ENCODE measurements at places on chromosomes 11 and 22.

GRCh38 chr11:93653080-93653479 lies 8.4 kb upstream of the CEP295 start:
- H3K4me3 ChIP-seq = no peak overlapping the region
- H3K36me3 ChIP-seq = no peaks in the 10 kb centered on the region
- H3K4me1 ChIP-seq = no peaks in the 10 kb centered on the region

DNA sequence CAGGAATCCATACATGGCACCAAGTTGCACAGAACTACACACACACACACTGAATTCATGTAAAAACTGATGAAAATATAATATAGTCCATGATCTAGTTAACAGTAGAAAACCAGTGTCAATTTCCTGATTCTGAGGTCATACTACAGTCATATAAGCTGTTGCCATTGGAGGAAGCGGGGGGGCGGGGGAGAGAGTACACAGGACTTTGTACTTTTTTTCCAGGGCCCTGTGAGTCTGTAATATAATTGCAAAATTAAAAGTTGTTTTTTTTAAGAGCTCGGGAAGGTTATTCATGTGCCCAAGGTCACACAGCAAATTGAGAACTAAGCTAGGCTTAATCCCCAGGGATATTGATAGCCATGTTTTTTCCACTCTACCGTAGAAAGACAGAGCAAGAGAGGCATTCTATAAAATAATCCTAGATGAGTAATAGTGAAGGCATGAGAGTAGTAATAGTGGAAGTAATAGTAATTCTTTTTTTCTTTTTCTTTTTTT lies 312.3 kb downstream of the MN1 start:
- peaks cover 46% of the 10 kb centered on the region for H3K4me1 ChIP-seq
- peak overlapping the region; percentile 43 for H3K4me3 ChIP-seq
- DNase-seq = no peak
- H3K36me3 ChIP-seq = peaks cover 11% of the 10 kb centered on the region
- H3K27me3 ChIP-seq = no peaks in the 10 kb centered on the region

- no peaks in the 10 kb centered on the region for H3K27me3 ChIP-seq
- DNase-seq = no peak
- H3K36me3 ChIP-seq = no peaks in the 10 kb centered on the region
Observed at GRCh38 chr11:14300661-14301304, 58.2 kb downstream of the RRAS2 start.

- H3K27me3 ChIP-seq = peaks cover 76% of the 10 kb centered on the region
- DNase-seq = no peak
- H3K4me1 ChIP-seq = peaks cover 61% of the 10 kb centered on the region
Observed at GRCh38 chr11:114141863-114142580, 82.5 kb downstream of the ZBTB16 start.

- H3K4me3 ChIP-seq = no peak overlapping the region
- H3K4me1 ChIP-seq = peaks cover 11% of the 10 kb centered on the region
- DNase-seq = no peak
- H3K27me3 ChIP-seq = no peaks in the 10 kb centered on the region
Observed at GRCh38 chr22:45548247-45548840, 45.7 kb downstream of the FBLN1 start.

DNA sequence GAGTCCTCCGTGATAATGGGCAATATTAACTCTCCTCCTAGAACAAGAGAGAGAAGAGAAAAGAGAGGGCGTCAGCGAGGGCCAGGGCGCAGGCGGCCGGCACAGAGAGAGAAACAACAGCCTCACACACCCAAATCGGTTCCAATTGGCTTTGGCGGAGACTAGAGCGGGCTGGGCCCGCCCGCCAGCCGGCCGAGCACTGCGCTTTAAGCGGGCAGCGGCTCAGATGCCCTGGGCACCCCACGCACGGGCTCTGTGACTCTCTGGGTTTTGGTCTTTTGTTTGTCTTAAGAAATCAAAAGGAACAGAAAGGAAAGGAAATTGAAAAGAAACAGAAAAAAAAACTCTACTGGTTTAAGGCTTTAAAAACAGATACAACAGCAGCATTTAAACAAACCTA lies 17.0 kb downstream of the SLC22A12 start:
- no peaks in the 10 kb centered on the region for H3K27me3 ChIP-seq
- H3K4me1 ChIP-seq = peaks cover 10% of the 10 kb centered on the region
- DNase-seq = no peak
- no peak overlapping the region for H3K4me3 ChIP-seq
- no peak overlapping the region for H3K27ac ChIP-seq

GRCh38 chr22:25419247-25420113 lies 145.0 kb upstream of the GRK3 start:
- no peaks in the 10 kb centered on the region for H3K36me3 ChIP-seq
- peak overlapping the region; percentile 80 for H3K4me3 ChIP-seq
- H3K4me1 ChIP-seq = peaks cover 40% of the 10 kb centered on the region
- no peak for DNase-seq

- no peak overlapping the region for H3K4me3 ChIP-seq
- no peaks in the 10 kb centered on the region for H3K27me3 ChIP-seq
- peaks cover 10% of the 10 kb centered on the region for H3K4me1 ChIP-seq
Observed at GRCh38 chr11:117187799-117188481, 9.4 kb downstream of the SIDT2 start.

- H3K27me3 ChIP-seq = peaks cover 17% of the 10 kb centered on the region
- H3K27ac ChIP-seq = no peak overlapping the region
- DNase-seq = no peak
Observed at GRCh38 chr11:33383075-33383919, 126.1 kb downstream of the HIPK3 start.

- DNase-seq = no peak
- H3K27me3 ChIP-seq = no peaks in the 10 kb centered on the region
- no peak overlapping the region for H3K27ac ChIP-seq
- peaks cover 18% of the 10 kb centered on the region for H3K4me1 ChIP-seq
- no peak overlapping the region for H3K4me3 ChIP-seq
Observed at GRCh38 chr22:40443732-40444131, 73.3 kb downstream of the SGSM3 start.

GRCh38 chr11:12042215-12042676 lies 33.8 kb upstream of the DKK3 start:
- peaks cover 9% of the 10 kb centered on the region for H3K4me1 ChIP-seq
- H3K36me3 ChIP-seq = no peaks in the 10 kb centered on the region
- H3K4me3 ChIP-seq = no peak overlapping the region
- no peak for DNase-seq

DNA sequence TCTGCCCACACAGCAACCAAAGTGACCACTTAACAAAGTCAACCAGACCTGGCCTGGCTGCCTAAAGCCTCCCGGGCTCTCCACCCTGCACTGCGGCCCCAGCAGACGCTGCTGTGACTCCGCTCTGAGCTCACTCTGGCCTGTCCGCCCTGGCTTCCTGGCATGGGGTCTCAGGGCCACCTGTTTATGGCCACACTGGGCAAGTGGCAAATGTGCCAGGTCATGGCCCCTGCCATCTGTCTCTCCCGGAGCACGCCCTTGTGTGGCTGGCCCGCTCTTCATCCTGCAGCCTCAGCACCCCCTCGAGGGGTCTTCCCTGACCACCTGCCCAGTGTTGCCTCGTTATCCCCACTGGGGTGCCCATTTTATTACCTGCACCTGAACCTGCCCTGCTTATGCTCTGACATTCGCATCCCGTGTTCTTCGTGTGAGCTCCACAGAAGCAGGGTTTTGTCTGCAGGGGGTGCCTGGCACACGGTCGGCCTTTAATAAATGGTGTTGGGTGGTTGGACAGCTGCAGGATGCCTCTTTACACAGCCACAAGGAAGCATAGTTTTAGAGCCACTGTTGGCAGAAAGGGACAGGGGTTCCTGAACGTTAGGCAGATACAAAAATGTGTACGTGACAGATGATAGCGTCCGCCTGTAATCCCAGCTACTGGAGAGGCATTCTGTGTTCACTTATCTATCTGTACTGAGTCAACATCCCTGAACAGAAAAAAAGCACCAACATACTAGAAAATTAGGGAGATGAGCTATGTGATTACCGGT lies 785.6 kb downstream of the TBC1D22A start:
- H3K27me3 ChIP-seq = no peaks in the 10 kb centered on the region
- DNase-seq = peak; percentile 63
- H3K4me3 ChIP-seq = no peak overlapping the region
- H3K4me1 ChIP-seq = no peaks in the 10 kb centered on the region

DNA sequence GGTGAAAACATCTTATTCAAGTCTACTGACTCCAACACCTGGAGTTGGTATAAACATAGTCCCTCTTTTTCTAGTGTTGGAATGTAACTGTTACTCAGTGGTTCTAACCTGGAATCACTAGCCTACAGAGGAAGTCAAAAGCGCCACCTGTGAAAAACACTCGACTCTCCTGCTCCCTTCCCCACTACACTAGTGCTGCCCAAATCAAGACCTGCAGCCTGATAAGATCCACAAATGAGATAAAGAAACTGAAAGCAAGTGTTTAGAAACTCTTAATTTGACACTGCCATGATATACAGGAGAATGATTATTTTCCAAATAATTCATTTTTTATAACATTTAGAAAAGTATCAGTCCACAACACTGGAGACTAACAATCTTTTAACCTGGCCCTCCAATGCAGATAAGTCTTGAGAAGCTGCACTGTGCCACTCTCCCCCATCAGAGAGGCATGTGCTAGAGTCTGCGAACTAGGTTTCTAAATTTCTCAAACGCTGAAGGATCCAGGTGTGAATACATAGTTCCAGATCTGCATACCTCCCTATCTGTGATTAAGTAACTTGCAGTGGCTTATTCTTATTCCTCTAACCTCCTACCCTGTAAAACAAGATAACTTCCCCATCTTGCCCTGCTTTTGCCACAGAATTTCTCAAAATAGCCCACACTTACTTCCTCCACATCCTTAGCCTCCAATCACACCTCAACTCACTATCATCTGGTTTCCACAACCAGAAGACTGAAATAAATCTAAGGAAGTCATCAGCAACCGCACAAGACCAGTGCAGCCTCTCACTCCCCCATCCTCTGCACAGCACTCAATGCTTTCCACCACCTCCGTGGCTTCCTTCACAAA lies 88.1 kb downstream of the RRAS2 start:
- peaks cover 24% of the 10 kb centered on the region for H3K36me3 ChIP-seq
- H3K27me3 ChIP-seq = no peaks in the 10 kb centered on the region
- no peak overlapping the region for H3K4me3 ChIP-seq

GRCh38 chr11:41458154-41458553 lies 1.3 kb downstream of the LRRC4C start:
- peaks cover 13% of the 10 kb centered on the region for H3K27me3 ChIP-seq
- H3K36me3 ChIP-seq = no peaks in the 10 kb centered on the region
- H3K4me1 ChIP-seq = peaks cover 23% of the 10 kb centered on the region
- H3K4me3 ChIP-seq = peak overlapping the region; percentile 71

- peaks cover under 1% of the 10 kb centered on the region for H3K36me3 ChIP-seq
- no peak overlapping the region for H3K4me3 ChIP-seq
- no peak for DNase-seq
Observed at GRCh38 chr11:73969991-73970800, 12.4 kb downstream of the UCP2 start.

- no peaks in the 10 kb centered on the region for H3K36me3 ChIP-seq
- H3K4me1 ChIP-seq = peaks cover 11% of the 10 kb centered on the region
- H3K27ac ChIP-seq = no peak overlapping the region
- peaks cover 24% of the 10 kb centered on the region for H3K27me3 ChIP-seq
- no peak overlapping the region for H3K4me3 ChIP-seq
Observed at GRCh38 chr11:115761348-115761747, 257.1 kb upstream of the CADM1 start.

- peaks cover 10% of the 10 kb centered on the region for H3K4me1 ChIP-seq
- no peak overlapping the region for H3K4me3 ChIP-seq
- peaks cover 15% of the 10 kb centered on the region for H3K27me3 ChIP-seq
- H3K27ac ChIP-seq = no peak overlapping the region
Observed at GRCh38 chr22:39148727-39149535, 3.5 kb downstream of the CBX7 start.

DNA sequence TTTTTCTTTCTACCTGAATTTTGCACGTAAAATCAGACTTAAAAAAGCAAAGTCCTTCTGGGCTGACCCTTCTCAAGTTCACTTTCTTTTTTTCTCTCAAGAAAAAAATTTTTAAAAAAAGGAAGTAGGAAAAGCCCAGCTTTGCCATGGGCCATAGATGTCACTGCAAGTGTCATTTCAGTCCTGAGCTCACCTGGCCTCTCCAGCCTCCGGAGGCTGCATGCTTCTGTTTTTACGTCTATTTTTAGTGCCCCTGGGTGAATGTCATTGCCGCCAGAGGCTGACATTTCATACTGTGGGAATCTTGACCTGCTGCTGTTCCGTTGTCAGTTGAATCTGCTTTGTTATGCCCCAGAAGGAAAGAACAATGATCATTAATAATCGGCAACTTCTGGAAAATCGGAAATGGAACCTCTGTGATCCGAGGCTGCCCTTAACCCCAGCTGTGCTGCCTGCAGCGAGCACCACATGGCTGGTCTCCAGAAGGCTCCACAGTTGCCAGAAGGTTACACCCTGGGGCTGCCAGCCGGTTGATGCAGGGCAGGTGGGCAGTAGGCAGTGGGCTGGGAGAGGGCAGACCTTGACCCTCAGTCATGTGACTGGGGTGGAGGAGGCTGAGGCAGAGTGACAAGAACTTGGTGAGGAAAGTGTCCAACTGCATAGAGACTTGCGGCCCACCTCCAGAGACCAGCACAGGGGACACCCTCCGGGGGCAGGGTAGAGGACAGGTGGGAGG lies 16.7 kb upstream of the MYEOV start:
- peaks cover 24% of the 10 kb centered on the region for H3K4me1 ChIP-seq
- H3K27ac ChIP-seq = no peak overlapping the region
- H3K27me3 ChIP-seq = peaks cover 4% of the 10 kb centered on the region
- no peak overlapping the region for H3K4me3 ChIP-seq
- H3K36me3 ChIP-seq = peaks cover under 1% of the 10 kb centered on the region
- no peak for DNase-seq

DNA sequence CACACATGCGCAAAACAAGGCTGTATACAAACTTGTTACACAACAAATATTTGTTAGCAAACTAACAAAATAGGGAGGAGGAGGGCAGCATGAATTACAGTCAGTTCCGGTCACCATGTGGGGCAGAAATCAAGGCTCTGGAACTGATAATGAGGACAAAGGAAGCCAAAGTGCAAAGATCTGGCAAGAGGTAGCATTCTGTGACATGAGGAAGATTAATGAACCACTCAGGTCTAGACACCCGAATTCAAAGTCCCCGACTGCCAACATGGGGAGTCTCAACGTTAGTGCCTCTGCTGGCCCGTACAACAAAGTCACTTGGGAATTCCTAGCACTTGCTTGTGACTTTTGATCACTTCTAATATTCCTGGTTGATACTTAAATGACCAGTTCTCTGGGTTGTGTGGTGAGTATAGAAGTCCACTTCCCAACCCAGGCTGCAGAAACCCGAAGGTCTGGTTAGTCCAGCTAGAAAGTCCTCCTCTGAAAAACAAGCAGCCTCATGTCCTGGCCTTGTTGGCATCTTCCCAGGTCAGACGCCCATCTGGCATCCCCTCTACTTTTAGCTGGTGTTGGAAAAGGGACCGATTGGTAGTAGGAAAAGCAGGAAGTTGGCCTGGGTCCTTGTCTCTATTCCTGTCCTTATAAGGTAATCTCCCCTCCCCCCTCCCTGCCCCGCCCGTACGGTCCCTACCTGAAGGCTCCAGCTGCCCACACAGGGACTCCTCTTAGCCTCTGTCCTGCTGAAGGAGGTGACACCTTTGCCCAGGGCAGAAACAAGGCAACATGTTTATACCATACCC lies 1.6 kb downstream of the SUN2 start:
- no peak for DNase-seq
- peak overlapping the region; percentile 89 for H3K4me3 ChIP-seq
- H3K27me3 ChIP-seq = no peaks in the 10 kb centered on the region
- H3K27ac ChIP-seq = peak overlapping the region; percentile 85
- H3K4me1 ChIP-seq = peaks cover 27% of the 10 kb centered on the region

All from type B pancreatic cell (in vitro differentiated cells).